ENCODE measurements at places on chromosomes 5 and 9.
A peak's percentile ranks its signal among the peaks of the same experiment; 100 is the strongest.

- peak; percentile 30 for DNase-seq
Observed at GRCh38 chr9:70746316-70746715, 331.9 kb upstream of the KLF9 start.

DNA sequence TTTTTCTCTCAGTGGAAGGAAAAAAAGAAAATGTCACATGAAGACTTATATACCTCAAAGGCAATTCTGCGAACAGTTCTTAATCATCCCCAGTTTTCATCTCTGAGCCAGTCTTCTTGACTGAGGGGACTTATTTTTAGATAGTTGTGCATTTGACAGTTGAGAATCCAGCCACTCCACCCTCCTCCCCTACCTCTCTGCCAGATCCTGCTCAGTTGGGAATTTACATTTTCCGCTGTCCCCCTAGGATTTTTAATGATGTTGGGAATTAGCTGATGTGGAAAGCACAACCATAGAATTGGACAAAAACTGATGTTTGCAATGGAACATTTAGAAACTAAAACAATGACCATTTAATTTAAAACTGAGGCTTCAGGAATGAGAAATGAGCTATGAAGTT, 194.3 kb upstream of the PIK3R1 start:
- DNase-seq: no peak

DNA sequence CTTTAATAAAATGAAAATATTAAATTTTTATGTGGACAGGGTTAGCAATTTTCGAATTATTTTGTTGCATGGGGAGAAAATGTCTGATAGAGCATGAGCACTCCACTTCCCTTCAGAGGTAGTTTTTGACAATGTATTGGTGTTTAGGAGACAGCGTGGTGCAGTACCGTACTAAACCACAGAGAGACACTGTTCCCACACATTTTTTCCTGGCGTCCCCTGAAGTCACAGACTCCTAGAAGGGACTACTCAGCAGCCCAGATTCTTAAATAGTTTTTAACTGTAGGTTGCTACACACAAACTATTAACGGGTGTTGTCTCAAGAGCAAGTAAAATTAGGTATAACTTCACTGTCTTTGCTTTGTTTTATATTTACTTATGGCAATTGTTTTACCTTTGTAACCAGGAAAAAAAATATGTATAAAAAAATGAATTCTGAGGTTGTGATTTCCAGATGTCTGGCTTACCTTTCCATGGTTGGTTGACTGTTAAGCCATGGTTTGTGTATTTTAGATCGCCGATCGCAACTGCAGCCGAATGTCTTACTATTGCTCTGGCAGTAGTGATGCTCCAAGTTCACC, 171.2 kb downstream of the DOCK8 start:
- peak; percentile 30 for DNase-seq

GRCh38 chr5:133398646-133399101, 213.7 kb downstream of the FSTL4 start:
- no peak for DNase-seq

DNA sequence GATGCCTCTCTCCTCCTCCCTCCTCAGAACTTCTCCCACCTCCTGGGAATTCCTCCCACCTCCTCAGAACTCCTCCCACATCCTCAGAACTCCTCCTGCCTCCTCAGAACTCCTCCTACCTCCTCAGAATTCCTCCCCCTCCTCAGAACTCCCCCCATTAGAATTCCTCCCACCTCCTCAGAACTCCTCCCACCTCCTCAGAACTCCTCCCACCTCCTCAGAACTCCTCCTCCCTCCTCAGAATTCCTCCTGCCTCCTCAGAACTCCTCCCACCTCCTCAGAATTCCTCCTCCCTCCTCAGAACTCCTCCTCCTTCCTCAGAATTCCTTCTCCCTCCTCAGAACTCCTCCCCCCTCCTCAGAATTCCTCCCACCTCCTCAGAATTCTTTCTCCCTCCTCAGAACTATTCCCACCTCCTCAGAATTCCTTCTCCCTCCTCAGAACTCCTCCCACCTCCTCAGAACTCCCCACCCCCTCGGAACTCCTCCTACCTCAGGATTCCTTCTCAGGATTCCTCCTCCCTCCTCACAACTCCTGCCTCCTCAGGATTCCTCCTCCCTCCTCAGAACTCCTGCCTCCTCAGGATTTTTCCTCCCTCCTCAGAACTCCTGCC, 23.9 kb downstream of the SLC46A2 start:
- DNase-seq: no peak

DNA sequence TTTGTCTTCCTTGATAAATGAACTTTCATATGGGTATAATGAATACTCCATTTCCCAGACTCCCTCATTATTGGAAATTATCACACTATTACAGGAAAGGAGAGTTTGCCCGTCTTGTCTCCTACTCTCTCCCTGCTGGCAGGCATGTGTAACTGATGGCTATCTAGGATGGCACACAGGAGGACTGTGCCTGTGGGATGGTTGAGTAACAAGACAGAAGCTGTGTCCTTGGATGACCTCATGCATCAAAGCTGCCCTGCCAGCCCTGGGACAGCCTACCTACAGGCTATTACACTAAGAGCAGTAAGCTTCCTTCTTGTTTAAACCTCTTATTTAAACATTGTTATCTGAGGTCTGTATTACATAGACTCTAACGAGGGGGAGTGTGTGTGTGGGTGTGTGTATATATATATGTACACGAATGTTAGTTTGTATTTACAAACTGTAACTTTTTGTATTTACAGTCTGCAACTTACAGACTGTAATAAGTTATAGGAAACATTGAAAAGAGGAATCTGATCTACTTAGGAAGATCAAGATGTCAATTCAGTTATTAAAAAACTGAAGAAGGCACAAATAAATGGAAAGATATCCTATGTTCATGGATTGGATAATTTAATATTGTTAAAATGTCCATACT, 247.6 kb upstream of the ACO1 start:
- DNase-seq: peak; percentile 66

DNA sequence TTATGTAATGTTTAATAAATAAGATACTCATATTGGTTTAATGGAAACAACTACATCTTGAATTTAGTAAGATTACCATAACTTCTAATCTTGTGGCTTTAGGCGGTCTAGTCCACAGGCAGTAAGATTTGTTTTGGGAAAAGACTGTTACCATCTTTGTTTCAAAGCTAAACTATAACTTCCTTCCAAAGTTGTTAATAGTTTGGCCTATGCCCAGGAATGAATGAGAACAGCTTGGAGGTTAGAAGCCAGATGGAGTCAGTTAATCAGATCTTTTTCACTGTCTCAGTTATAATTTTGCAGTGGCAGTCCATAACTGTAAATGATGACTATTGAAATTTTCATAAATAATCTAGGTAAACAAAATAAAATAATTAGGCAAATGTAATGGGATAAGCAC, 241.8 kb upstream of the KLF9 start:
- no peak for DNase-seq

DNA sequence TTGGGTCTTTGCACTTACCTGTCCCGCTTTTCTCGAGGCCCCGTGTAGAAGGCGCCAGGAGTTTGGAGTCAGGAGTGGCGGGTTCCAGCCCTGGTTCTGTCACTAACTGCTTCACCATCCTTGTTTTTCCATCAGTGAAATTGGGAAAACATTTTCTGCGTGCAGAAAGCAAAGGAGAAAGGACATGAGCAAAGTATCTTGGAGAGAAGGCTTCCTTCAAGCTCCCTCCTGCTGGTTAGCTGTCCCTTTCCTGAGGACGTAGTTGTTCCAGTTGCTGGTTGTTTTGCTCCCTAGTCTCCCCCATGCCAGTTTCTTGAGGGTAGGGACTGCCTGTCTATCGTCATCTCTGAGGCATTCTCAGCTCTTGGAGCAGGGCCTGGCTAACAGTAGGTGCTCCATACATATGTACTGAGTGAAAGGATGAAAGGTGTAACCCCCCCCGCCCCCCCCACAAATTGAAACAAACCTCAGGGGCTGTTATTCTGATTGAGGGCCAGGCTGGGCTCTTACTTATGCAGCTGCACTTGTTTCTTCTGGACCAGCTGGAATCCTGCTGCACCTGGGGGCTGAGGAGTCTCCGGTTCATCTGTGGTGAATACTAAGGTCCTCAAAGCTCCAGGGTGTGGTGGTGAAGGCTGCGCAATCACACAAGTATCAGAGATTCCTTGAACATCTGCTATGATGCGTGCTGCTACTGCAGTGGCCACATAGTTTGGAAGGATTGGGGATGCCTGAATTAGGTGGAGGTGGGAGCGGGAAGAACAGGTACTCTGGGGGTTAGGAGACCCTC, 1.0 kb downstream of the SMIM3 start:
- DNase-seq: no peak

- DNase-seq: no peak
Observed at GRCh38 chr9:100186356-100186755, 87.3 kb downstream of the INVS start.

GRCh38 chr9:106478727-106479126, 384.2 kb upstream of the ZNF462 start:
- no peak for DNase-seq

- peak; percentile 18 for DNase-seq
Observed at GRCh38 chr9:92807031-92807756, 42.6 kb upstream of the BICD2 start.

DNA sequence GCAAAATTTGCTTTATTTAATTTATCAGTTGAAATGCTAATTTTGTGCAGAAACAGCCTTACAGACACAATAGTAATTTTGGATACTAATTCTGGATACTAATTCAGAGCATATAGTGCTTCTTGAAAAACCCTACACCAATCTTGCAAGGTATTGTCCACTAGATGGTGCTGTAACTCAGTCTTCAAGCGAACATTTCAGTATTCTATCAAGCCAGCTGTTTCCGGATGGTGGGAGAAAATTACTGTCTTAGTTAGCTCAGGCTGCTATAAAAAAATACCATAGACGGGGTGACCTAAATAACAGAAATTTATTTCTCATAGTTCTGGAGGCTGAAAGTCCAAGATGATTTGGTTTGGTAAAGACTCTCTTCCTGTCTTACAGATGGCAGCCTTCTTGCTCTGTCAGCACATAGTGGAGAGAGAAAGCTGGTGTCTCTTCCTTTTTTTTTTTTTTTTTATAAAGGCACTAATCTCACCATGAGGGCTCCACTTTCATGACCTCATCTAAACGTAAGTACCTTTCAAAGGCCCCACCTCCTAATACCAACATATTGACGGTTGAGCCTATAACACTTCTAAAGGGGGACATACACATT, 1306.5 kb upstream of the CDH9 start:
- DNase-seq: peak; percentile 15

DNA sequence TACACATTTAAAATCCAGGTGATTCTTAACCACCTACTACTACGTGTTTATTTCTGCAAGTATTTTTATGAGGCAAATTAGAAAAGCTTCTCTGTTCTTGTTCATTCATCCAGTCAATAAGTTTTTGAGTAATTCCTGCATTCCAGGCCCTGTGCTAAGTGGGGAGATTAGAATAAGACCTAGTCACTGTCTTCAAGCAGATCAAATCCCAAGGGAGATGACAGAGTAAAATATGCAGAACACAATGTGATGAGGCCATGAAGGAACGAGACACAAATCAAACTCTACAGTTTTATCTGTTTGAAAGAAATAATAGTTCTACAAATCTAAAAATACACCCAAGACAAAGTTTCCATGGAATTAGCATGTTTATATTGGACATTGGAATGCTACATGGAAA, 158.8 kb downstream of the CEP120 start:
- no peak for DNase-seq

DNA sequence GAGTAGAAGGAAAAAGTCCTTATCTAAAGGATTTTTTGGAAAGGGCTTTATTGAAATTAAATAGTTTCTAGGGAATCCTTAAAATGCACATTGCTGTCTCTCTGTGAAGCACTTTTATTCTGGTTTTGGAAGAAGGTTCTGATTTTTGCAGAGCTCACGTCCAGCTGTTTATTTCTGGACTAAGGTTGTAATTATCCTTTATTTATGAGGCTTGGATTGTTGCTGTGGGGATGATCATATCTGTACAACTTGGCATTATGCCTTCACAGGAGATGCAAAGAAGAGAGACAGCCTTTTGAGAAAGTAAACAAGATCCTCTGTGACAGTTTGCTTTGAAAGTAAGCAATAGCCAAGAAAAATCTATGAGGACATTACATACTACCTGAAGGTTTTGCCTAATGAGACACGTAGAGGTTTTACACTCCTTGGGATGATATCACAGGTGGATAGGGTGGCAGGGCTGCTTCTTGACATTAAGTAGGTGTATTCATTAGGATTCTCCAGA, 14.6 kb downstream of the SMARCA2 start:
- DNase-seq: no peak

- DNase-seq: peak; percentile 32
Observed at GRCh38 chr5:111143910-111144309, 51.8 kb downstream of the WDR36 start.

GRCh38 chr5:157670662-157671591, at the start of gene C5orf52:
Gene C5orf52 (plus strand): TSS chr5:157671533. CDS start chr5:157671615, 82 bp downstream.
- DNase-seq: no peak

- DNase-seq: no peak
Observed at GRCh38 chr5:81604193-81604592, 146.7 kb downstream of the SSBP2 start.

GRCh38 chr5:168852329-168852728, 273.2 kb upstream of the PANK3 start:
- DNase-seq: no peak

- DNase-seq: no peak
Observed at GRCh38 chr5:21880164-21880563, 973.0 kb downstream of the CDH12 start.

GRCh38 chr9:92961627-92962302, 14.4 kb downstream of the FGD3 start:
- no peak for DNase-seq

DNA sequence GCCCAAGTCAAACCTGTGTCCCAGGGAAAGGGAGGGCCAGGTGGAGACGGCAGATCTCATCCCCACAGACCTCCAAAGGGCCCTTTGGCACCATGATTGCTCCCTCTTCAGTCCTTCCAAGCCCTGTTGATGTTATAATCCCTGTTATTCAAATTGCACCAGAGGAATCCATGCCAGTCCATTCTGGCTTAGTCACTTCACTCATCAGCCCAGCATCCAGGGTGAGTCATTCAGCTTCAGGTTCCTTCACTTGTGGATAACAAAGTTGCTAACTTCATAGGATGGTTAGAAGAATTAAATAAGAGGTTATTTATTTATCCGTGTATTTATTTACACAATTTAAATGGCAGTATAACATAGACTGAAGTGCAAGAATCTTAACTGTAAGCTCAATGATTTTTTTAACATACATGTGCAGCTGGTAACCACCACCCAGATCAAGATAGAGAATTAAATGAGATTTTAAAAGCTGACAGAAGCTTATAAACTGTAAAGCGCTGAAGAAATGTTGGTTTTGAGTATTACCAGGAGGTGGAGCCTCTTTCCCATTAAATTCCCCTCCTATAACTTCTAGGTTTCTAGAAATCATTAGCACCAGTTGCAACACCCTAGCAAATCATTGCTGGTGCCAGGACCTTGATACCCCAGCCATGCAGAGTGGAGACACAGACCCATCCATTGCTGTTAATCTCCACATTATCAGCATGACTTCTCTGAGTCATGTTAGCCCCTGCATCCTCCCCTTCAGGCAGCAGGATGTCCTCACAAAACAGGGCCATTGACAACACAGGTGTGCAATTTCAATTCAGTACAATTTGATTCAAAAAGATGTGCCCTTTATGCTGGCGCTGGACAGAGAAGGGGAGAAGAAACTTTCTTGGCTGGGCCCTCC, 77.4 kb downstream of the SEC61B start:
- no peak for DNase-seq

All from BE2C (cell line).